Left cardiac atrium (tissue), 4 donors: ENCODE measurements at places on chromosomes 5 and 9. TPM values are rescaled to one million over a fixed set of nuclear protein-coding genes. Genes with fewer than 3 reads are reported as not detected.

The PCDHGB7 gene
- 8.8 TPM for total RNA-seq

The PDE6A gene
- not detected for total RNA-seq

The C9 gene
- total RNA-seq: not detected

The FBP2 gene
- 0.31 TPM for total RNA-seq
